OCI-LY7 (cell line): ENCODE measurements at places on chromosomes 13 and 19.
A peak's percentile ranks its signal among the peaks of the same experiment; 100 is the strongest.

GRCh38 chr13:24625870-24626849, 54.0 kb upstream of the ATP12A start:
- DNase-seq, result peak; percentile 44

DNA sequence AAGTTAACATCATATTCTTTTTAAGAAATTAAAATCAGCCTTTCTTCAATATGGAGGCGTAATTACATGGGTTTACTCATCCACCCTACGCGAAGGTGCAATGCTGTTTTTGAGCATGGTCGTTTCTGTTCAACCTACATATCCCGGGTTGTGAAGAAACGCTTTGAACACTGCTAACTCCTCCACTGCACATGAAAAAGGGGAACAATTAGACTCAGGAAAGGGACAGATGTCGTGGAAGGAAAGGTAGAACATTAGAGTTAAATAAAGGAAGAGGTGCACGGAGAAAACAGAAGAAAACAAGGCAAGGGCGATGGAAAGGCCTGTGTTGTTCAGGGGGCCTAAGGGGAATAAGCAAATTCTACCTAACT, 4.1 kb downstream of the ZIC5 start:
- no peak for DNase-seq

DNA sequence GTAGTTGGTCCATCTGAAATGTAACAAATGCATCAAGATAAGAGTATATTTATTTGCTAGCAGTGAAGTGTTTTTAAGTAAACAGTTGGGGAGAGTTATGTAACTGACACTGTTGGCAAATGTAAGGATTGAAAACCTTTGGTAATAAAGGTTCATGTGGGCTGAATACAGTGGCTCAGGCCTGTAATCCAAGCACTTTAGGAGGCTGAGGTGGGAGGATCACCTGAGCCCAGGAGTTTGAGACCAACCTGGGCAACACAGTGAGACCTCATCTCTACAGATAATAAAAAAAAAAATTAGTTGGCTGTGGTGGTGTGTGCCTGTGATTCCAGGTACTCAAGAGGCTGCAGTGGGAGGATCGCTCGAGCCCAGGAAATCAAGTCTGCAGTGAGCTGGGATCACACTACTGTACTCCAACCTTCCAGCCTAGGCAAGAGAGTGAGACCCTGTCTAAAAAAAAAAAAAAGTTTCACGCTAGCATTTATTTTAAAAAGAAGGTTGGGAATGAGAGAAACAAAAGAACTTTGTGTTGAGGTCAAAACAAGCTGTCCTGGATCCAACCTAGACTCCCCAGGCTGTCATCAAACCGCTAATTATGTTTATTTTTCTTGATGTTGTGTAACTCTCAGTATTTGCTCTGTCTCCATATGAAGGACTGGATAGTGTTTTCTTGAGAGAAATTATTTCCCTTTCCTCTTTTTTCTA, 20.7 kb downstream of the SETDB2 start:
- no peak for DNase-seq

DNA sequence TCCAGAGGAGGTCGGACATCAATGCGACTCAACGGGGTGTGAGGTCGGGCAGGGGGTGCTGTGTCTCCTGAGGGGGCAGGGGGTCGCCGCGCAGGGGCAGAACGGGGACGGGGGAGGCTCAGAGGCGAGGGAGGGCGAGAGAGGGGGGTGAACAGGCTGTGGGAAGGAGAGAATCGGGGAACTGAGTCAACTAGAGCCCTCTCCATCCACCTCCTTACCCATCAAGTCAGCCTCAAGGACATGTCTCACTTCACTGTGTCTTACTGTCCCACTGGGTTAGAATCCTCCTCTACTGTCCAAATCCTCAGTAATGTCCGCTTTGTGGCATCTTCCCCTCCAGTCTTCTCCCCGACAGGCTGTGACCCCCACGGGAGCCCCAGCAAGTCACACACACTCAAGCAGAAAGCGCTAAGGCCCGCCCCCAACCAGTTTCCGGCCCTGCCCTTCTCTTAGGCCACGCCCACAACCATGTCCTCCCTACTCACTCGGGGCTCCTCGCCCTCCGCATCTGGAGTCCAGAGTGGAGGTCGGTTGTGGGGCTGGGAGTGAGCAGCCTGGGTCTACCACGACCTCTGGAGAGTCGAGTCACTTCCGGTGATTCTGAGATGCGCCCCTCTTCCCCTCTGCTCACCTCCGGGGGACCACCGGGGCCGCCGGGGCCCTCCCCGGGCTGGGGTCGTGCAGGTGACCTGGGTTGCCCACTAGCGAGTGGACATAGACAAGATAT, 9.3 kb downstream of the PLEKHA4 start:
- peak; percentile 79 for DNase-seq

DNA sequence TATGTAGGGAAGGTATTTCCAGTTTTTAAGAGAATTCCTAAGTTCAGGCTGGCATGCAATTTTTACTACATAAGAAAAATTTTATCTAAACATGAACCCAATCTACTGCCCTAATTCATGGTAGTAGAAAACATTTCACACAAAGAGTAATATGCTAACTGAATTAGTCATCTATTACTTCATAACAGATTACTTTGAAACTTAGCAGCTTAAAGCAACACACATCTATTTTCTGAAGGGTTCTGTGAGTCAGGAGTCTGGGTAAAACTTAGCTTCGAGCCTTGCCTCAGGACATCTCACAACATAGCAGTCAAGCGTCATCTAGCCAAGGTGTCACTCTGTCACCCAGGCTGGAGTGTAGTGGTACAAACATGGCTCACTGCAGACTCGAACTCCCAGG, 537.5 kb downstream of the DCT start:
- DNase-seq, result no peak
